Neural progenitor cell (in vitro differentiated cells): ENCODE measurements at places on chromosomes 2 and 18.

DNA sequence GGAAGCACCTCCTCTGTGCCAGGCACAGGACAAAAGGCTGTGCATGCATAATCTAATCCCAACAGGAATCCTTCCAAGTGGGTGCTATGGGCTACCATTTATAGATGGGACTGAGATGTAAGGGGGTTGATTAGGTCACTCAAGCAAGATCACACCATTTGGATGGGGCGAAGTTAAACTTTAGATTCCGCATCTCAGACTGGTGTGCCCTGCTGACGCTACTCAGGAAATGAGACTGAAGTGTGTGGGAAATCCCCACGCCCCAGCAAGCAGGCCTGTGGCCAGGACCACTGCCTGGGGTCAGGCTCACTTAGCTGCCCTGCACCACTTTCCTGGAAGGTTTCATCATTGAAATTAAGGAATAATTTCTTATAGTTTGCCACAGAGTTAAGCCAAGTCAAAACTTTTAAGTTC is 70.5 kb upstream of the PPP1CB start:
- DNase-seq, result no peak
- no peaks in the 10 kb centered on the region for H3K36me3 ChIP-seq
- no peaks in the 10 kb centered on the region for H3K27me3 ChIP-seq
- H3K4me1 ChIP-seq, result peaks cover 28% of the 10 kb centered on the region
- no peak overlapping the region for H3K4me3 ChIP-seq
- peak overlapping the region; percentile 43 for H3K27ac ChIP-seq

- no peak overlapping the region for H3K4me3 ChIP-seq
- no peaks in the 10 kb centered on the region for H3K27me3 ChIP-seq
- DNase-seq, result no peak
- H3K36me3 ChIP-seq, result no peaks in the 10 kb centered on the region
Measured at GRCh38 chr2:37892436-37893114, 32.5 kb upstream of the RMDN2 start.

- no peaks in the 10 kb centered on the region for H3K27me3 ChIP-seq
- no peak overlapping the region for H3K4me3 ChIP-seq
- no peak overlapping the region for H3K27ac ChIP-seq
- H3K4me1 ChIP-seq, result peaks cover 19% of the 10 kb centered on the region
- DNase-seq, result no peak
Measured at GRCh38 chr2:200966770-200967169, 3.3 kb upstream of the ORC2 start.

- no peak for DNase-seq
- H3K4me3 ChIP-seq, result no peak overlapping the region
- H3K27ac ChIP-seq, result no peak overlapping the region
- H3K36me3 ChIP-seq, result no peaks in the 10 kb centered on the region
- H3K4me1 ChIP-seq, result no peaks in the 10 kb centered on the region
Measured at GRCh38 chr18:31192086-31192776, 29.6 kb upstream of the DSC1 start.

- no peaks in the 10 kb centered on the region for H3K36me3 ChIP-seq
- DNase-seq, result no peak
- no peaks in the 10 kb centered on the region for H3K27me3 ChIP-seq
- H3K4me1 ChIP-seq, result peaks cover 33% of the 10 kb centered on the region
Measured at GRCh38 chr18:24913507-24914170, 438.3 kb downstream of the ZNF521 start.

DNA sequence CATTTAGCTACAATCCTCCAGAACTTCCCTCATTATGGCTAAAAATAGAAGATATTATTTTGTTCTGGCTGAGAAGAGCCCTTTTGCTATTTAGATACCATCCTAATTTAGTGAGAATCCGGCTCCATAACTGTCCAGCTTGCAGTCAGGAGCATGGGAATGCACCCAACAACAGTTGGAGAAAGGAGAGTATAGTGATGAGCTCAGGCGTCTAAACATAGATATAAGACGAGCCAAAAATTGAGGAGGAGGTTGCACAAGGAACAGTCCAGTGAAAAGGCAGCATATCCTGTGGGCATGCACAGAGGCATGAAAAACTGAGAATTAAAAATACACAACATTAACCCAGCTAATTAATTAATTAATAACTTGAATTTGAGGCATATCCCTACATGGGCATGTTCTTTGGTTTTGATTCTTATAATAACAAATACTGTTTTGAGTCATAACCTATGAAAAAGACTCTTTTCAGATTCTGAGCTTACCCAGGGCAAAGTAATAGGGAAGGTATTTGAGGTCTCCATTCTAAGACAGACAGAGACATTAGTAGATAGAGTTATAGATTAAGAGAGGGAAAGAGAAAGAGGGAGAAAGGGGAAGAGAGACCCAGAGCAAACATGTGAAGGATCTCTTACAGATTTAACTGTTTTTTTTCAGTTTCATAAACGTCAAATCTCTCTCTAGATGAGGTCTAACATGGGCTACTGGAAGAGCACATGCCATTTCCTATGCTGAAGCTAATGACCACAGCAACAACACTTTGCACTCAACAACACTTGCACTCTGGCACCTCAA is 311.2 kb downstream of the OSR1 start:
- no peak overlapping the region for H3K4me3 ChIP-seq
- H3K36me3 ChIP-seq, result no peaks in the 10 kb centered on the region
- no peak for DNase-seq
- H3K27me3 ChIP-seq, result no peaks in the 10 kb centered on the region
- no peaks in the 10 kb centered on the region for H3K4me1 ChIP-seq

DNA sequence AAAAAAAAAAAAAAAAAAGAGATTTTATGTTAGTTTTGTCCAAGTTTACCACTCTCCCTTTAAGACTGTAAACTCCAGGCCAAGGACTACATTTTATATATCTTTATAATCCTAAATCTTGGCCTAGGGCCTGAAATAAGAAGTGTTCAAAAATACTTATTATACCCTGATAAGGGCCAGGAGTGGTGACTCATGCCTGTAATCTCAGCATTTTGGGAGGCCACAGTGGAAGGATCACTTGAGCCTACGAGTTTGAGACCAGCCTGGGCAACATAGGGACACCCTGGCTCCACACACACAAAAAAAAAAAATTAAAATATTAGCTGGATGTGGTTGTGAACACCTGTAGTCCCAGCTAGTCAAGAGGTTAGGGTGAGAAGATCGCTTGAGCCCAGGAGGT is 12.7 kb downstream of the TRIP12 start:
- no peak for DNase-seq
- peaks cover 4% of the 10 kb centered on the region for H3K36me3 ChIP-seq
- no peaks in the 10 kb centered on the region for H3K27me3 ChIP-seq

GRCh38 chr2:68244456-68244855 is 7.9 kb downstream of the PPP3R1 start:
- H3K27ac ChIP-seq, result peak overlapping the region; percentile 55
- H3K36me3 ChIP-seq, result no peaks in the 10 kb centered on the region
- H3K4me1 ChIP-seq, result peaks cover 31% of the 10 kb centered on the region
- no peak for DNase-seq

DNA sequence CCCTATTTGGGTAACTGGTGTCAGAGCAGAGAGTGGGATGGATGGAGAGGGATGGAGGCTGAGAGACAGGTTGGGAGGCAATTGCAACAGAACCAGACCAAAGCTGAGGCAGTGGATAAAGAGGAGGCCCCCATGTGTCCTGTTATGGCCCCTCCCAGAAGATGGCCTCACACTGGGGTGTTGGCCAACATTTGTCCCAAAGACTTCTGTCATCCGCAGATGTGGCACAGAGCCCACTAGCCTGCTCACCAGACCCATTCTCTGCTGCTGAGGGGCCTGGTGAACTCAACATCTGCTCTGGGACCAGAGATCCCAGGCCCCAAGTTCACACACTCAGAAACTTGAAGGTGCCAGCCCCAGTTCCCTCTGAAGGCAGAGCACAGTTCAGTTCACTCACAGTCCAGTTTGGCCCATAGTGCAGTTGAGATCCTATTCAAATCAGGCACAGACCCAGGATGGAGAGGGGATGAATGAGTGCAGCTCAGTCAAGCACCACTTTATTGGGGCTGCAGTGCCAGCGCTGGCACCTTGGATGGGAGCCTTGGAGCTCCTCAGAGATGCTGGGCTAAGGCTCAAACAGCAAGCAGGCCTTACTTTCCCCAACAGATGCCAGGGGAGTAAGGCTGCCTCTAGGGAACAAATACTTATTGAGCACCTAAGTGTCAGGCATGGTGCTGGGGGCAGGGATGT is 189.2 kb downstream of the ZBTB7C start:
- H3K27ac ChIP-seq, result no peak overlapping the region
- no peaks in the 10 kb centered on the region for H3K36me3 ChIP-seq
- no peak overlapping the region for H3K4me3 ChIP-seq
- H3K27me3 ChIP-seq, result no peaks in the 10 kb centered on the region
- no peaks in the 10 kb centered on the region for H3K4me1 ChIP-seq
